ENCODE measurements at places on chromosomes 6 and 20.
A peak's percentile ranks its signal among the peaks of the same experiment; 100 is the strongest.

- no peak for DNase-seq
Observed at GRCh38 chr20:8147476-8147875, 15.4 kb downstream of the PLCB1 start.

DNA sequence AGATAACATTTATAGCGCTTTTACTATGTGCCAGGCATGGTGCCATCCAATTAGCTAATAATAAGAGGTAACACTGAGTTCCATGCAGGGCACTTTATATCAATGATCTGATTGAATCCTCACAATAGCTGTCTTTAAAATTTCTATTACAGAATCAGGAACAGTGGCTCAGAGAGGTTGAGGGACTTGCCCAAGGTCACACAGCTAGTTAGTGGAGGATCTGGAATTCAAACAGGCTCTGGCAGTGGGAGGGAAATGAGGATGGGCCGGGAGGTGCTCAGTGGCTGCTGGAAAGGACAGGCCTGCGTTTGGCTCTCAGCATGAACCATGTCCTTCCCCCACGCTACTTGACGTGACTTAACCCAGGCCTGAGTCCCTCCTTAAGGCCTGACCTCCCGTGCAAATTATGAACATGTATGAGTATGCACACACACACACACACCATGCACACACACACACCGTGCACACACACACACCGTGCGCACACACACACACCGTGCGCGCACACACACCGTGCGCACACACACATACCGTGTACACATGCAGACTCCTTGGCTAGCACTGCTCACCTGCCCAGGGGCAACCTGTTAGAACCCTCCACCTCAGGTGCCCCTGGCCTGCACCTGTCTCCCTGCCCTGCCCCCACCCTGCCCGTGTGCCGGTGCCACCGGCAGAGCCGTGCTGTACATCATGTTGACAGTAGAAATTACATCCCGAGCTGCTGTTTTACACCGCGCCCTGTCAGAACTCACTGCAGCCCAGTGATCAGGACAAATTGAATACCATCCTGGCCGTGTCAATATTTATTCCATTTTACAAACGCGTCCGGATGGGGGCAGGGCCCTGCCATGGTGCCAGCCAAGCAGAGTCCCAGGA lies 43.7 kb downstream of the CDH22 start:
- no peak for DNase-seq

DNA sequence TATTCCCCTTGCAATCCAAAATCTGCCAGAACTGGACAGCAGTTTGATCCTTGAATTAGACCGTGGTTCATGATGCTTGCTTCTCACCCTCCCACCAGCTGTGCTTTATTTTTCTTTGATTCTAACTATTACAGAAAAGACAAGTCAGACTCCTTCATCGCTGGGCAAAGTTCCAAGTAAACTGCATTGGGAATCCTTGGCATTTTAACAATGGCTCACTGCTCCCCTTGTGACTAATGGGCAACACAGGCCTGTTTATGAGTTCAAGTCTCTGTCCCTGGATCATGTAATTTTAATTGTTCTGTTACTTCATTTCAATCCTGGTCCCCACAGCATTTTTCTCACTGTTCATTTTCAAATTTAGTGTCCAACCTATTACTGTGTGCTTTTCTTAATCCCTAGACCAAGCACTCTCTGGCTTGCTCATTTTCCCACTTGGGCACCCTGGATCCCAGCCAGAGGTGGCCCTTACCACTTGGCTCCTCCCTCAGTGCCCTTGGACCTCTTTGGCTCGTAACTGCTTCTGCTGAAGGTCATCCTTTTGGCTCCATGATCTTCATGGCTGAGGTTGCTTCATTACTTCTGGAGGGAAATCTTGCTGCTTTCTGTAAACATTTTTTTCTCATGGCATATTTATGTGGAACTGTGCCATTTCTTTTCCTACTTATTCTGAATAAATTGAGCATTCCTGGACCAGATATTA lies 32.8 kb downstream of the PSMB9 start:
- DNase-seq: no peak

- no peak for DNase-seq
Observed at GRCh38 chr20:43846516-43846905, 68.1 kb upstream of the TOX2 start.

DNA sequence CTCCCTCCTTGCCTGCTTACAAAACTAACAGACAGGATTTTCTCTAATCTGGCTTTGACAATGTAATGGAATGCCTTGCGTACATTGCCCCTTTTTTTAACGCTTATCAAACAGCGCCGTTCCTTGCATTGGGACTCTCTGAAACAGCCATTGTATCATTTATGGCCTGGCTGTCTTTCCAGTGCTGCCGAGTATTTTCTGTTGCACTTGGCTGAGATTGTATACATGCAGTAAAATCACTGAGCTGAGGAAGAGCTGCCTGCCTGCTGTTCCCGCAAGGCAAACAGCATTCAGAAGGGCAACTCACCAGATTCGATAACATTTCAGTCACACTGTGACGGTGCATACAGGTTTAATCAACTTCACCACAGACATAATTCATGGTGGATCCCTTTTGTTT lies 106.0 kb downstream of the SH3BGRL2 start:
- DNase-seq: peak; percentile 32

Measured in SHP77 treated with DMSO at 0.1 percent for 48 hours (cell line).